Activated naive CD8-positive, alpha-beta T cell treated with anti-CD3 and anti-CD28 coated beads, Interleukin-2, amount 10 ng/mL, durations not matched to agents 7 days and 5 days (primary cell): ENCODE measurements at places on chromosomes 13 and 19. TPM values are rescaled to one million over a fixed set of nuclear protein-coding genes. Genes with fewer than 3 reads are reported as not detected.

The MICOS13 gene
- 42.6 TPM for total RNA-seq

The KLK7 gene
- total RNA-seq, result not detected

The ZNF69 gene
- 5.8 TPM for total RNA-seq

The HRC gene
- not detected for total RNA-seq

The ZNF556 gene
- not detected for total RNA-seq

The PTH2 gene
- not detected for total RNA-seq

The DAND5 gene
- total RNA-seq, result not detected

The SLC7A9 gene
- total RNA-seq, result 0.23 TPM

The KCNN4 gene
- 38.3 TPM for total RNA-seq

GRCh38 chr19:5536337-5536894 lies 31.3 kb downstream of the TINCR start:
- no peaks in the 10 kb centered on the region for H3K4me1 ChIP-seq
- DNase-seq, result no peak
- no peak overlapping the region for H3K4me3 ChIP-seq
- peaks cover 9% of the 10 kb centered on the region for H3K27me3 ChIP-seq
- H3K27ac ChIP-seq, result no peak overlapping the region

DNA sequence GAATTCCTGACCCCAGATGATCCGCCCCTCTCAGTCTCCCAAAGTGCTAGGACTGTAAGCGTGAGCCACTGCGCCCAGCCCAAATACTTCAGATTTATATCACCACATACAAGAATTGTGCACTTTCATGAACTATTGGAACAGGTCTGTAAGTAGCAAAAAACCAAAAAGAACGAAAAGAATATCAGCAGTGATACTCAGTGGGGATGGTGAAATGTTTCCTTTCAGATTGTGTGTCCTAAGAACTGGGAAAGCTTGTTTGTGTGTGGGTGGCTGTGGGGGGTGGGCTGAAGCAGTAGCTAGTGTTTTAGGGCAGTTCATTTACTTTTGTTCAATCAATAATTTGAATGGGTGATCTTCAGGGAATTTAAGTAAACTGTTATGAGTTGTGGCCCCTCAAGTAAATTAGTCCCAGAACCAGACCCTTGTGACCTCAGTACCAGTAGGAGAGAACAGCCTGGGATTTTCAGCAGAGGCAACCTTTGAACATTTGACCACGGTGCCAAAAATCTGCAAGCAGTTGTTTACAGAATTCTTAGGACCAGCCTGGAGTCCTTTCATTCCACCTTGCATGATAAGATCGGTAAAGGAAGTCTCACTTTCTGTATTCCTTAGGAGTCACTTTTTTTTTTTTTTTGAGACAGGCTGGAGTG lies 106.6 kb downstream of the LRCH1 start:
- H3K36me3 ChIP-seq, result peaks cover 6% of the 10 kb centered on the region
- peaks cover 24% of the 10 kb centered on the region for H3K4me1 ChIP-seq
- no peak overlapping the region for H3K27ac ChIP-seq
- H3K4me3 ChIP-seq, result no peak overlapping the region

GRCh38 chr19:6109947-6110346 lies 353 bp downstream of the RFX2 start:
- H3K4me3 ChIP-seq, result peak overlapping the region; percentile 88
- H3K36me3 ChIP-seq, result peaks cover 4% of the 10 kb centered on the region
- peaks cover 14% of the 10 kb centered on the region for H3K27me3 ChIP-seq
- peaks cover 20% of the 10 kb centered on the region for H3K4me1 ChIP-seq
- no peak for DNase-seq
- H3K27ac ChIP-seq, result peak overlapping the region; percentile 46

DNA sequence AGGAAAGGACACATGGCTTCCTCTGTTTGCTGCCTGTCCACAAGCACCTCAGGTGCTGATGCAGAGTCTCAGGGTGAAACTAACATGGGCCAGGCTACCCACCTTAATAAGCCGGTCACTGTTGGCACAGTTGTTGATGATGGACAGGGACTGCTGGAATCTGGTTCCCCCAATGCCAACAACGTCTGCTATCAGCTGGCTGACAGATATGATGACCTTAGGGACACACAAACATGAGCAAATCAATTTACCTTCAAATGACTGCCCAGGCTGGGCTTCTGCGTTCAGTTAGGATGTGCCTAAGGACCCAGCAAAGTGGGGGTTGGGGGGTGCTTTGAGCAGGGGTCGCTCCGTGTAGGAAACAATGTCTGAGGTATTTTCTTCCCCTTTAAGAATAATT lies 77.1 kb upstream of the SLC15A1 start:
- H3K27me3 ChIP-seq, result no peaks in the 10 kb centered on the region
- H3K36me3 ChIP-seq, result peaks cover 51% of the 10 kb centered on the region

DNA sequence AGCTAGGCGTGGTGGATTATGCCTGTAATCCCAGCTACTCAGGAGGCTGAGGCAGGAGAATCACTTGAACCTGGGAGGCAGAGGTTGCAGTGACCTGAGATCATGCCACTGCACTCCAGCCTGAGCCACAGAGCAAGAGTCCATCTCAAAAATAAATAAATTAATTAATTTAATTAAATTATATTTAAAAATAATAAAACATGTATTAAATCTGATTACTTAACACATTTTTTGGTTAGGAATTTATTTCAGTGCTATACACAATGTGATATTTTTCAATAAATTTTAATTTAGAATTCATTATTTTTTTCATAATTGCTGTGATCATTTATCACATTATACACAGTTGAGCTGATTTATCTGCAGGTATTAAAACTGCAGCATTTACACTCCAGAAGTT lies 1101.5 kb upstream of the MIR17HG start:
- no peak overlapping the region for H3K4me3 ChIP-seq
- DNase-seq, result no peak
- no peak overlapping the region for H3K27ac ChIP-seq
- no peaks in the 10 kb centered on the region for H3K27me3 ChIP-seq
- no peaks in the 10 kb centered on the region for H3K4me1 ChIP-seq

DNA sequence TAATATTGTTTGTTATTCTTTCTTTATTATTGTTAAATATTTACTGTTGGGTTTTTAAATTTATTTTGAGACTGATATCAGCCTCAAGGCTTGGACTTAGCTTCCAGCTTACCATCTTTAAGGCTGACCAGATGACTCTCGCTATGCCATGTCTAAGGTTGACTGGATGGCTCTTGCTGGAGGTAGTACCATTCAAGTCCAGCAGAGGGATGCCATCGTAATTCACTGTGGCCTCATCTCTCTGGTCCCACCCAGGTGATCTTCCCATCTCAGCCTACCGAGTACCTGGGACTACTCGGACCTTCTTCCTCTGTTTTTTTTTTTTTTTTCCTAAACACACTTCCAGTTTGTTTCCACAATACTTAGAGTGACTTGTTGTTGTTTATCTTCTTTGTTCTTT lies 41.7 kb upstream of the ZNF91 start:
- no peaks in the 10 kb centered on the region for H3K27me3 ChIP-seq
- H3K4me1 ChIP-seq, result no peaks in the 10 kb centered on the region
- no peak overlapping the region for H3K27ac ChIP-seq

DNA sequence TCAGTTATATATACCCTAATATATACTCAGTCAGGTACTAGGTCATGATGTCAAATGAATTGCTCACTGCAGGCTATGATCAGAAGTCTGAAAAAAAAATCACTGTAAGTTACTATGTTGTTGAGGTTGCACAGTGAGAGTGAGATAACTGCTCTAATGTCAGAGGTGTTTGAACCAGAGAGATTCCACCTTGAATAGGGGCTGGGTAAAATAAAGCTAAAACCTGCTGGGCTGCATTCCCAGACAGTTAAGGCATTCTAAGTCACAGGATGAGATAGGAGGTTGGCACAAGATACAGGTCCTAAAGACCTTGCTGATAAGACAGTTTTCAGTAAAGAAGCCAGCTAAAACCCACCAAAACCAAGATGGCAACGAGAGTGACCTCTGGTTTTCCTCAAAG lies 10.2 kb downstream of the EPSTI1 start:
- no peak for DNase-seq
- peaks cover 68% of the 10 kb centered on the region for H3K36me3 ChIP-seq
- no peak overlapping the region for H3K27ac ChIP-seq
- no peaks in the 10 kb centered on the region for H3K27me3 ChIP-seq
- no peak overlapping the region for H3K4me3 ChIP-seq

DNA sequence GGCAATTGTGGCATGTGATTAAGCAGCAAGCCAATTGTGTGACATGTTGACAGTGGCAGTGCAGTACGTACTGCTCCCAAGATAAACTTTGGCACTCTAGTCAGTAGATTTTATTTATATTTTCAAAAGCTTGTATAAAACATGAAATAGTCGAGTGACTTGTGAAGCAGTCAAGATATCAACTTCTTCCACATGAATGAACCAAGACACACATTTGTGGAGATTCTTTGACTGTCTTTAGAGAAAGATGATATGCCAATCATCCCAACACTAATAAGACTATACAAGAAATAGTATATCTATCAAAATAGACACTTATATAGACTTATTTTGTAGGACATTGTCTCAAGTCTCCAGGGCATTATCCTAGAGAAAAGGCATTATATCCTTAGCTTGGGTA lies 538.0 kb downstream of the DCT start:
- H3K36me3 ChIP-seq, result no peaks in the 10 kb centered on the region
- no peaks in the 10 kb centered on the region for H3K4me1 ChIP-seq
- H3K27ac ChIP-seq, result no peak overlapping the region
- H3K4me3 ChIP-seq, result no peak overlapping the region

DNA sequence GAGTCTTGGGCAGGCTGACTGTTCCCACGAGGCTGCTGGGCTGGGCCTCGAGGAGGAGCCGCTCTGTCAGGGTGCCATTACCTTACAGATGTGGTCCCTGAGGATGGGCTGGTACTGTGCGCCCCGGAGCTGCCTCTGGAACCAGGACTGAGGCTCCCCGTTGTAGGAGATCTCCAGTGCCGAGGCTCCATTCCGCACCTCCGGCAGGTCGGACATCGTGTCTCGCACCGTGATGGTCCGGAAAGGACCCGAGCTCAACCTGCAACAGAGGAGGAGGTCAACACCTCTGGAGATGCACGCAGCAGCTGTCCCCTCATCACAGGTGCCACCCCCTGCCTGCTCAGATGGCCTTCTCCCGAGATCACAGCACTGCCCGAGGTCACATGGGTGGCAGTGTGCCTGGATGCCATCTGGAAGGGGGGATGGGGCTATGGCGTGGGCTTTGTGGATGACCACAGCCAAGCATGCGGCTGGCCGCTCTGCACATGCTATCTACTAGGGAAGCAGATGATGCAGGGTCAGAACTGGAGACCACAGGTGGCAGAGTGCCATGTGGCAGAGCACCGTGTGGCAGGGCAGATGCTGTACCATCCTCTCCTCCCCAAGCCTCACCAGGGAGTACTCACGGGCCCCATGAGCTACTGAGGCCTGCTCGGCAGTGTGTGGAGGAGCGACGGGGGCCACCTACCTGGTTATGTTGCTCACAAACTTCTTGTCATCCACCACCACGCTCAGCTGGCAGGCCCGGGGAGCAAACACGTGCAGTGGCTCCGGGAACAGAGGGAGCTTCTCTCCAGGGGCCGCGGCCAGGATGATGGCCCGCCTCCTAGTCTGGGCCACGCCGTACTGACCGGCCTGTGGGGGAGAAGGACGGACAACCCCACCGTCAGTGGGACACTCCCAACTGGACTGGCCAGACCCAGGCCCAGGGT lies 18.3 kb upstream of the EIF3G start:
- no peaks in the 10 kb centered on the region for H3K27me3 ChIP-seq
- H3K36me3 ChIP-seq, result peaks cover 22% of the 10 kb centered on the region
- no peak overlapping the region for H3K27ac ChIP-seq
- H3K4me1 ChIP-seq, result peaks cover 10% of the 10 kb centered on the region
- DNase-seq, result no peak
